ENCODE measurements at places on chromosomes 5 and 9.

- no peak for DNase-seq
- H3K4me3 ChIP-seq, result no peak overlapping the region
- H3K4me1 ChIP-seq, result no peaks in the 10 kb centered on the region
- no peak overlapping the region for H3K27ac ChIP-seq
- H3K27me3 ChIP-seq, result no peaks in the 10 kb centered on the region
Observed at GRCh38 chr5:93395971-93396379, 185.0 kb downstream of the NR2F1-AS1 start.

- no peaks in the 10 kb centered on the region for H3K36me3 ChIP-seq
- no peaks in the 10 kb centered on the region for H3K27me3 ChIP-seq
- no peak overlapping the region for H3K4me3 ChIP-seq
- no peak for DNase-seq
Observed at GRCh38 chr5:74579215-74579614, 61.3 kb downstream of the ENC1 start.

DNA sequence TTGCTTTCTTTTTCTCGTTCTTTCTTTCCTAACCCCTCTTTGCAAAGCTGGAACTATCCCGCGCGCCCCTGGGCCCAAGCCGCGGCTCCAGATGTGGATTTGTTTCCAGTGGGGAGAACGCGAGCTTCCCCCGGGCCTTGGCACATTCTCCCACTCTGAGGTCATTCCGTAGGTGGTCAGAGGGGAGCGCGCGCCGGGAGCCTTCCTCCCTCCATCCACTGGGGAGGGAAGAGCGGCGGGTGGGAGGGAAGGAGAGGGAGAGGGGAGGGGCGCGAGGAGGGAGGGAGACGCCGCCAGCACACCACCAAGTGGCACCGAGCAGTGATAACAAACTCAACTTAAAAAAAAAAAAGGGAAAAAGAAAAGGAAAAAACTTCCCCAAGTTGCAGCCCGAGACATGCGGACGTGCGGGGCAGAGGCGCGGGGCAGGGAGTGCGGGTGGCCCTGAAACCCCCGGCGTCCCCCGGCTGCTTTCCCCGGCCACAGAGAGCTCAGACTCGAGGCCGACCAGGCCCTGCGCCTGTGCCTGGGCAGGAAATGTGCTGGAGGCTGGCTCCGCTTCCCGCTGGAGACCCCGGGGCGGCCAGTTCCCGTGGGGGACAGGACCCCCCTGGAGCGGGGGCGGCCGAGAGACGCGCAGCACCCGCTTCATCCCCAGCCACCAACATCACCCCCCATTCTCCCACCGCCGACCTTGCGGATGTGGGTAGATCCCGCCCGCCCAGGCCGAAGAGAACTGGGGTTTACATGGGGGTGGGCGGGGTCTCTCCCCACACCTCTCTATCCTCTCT is 3.1 kb downstream of the IER5L start:
- peak overlapping the region; percentile 98 for H3K27ac ChIP-seq
- H3K27me3 ChIP-seq, result no peaks in the 10 kb centered on the region

GRCh38 chr9:92048924-92049625 is 66.1 kb downstream of the SPTLC1 start:
- no peaks in the 10 kb centered on the region for H3K27me3 ChIP-seq
- no peak for DNase-seq
- H3K36me3 ChIP-seq, result peaks cover 2% of the 10 kb centered on the region
- H3K27ac ChIP-seq, result no peak overlapping the region
- no peak overlapping the region for H3K4me3 ChIP-seq

DNA sequence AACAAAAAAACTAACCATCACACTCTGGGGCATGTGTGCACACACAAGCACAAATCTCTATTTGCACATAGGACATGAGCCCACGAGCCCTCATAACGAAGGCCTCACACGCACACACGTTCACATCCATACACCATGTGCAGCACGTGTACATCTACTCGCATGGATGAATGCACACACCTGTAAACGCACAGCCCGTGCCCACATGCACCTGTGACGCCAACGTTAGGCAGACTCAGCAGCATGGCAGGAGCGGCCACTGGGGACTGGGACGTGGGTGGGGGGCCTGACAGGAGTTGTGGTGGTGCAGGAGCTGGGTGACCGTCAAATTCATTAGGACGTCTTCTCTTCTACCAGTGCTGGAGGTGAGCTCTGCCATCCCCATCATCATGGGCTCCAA is 3.2 kb downstream of the SLC34A1 start:
- H3K27ac ChIP-seq, result no peak overlapping the region
- H3K4me1 ChIP-seq, result no peaks in the 10 kb centered on the region
- no peaks in the 10 kb centered on the region for H3K27me3 ChIP-seq
- H3K4me3 ChIP-seq, result no peak overlapping the region
- no peak for DNase-seq

DNA sequence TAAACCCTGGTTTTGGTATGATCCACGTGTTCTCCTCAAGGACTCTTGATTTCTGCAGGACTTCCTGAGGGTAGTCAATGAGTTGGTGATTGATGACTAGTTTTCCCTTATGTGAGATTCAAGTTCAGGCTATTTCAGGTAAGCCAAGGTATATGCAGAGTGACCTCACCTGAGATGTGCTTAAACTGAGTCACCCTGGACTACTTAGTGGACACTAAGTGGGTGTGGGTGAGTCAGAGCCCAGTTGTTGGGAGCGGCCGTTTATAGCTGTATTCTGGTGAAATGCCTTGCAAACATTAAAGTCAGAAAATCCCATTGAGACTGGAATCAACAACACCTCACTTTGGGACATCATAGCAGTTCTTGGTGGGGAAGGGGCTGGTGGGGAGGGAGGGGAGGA is 62.9 kb downstream of the SLC28A3 start:
- no peak overlapping the region for H3K4me3 ChIP-seq
- DNase-seq, result no peak
- no peaks in the 10 kb centered on the region for H3K27me3 ChIP-seq
- no peaks in the 10 kb centered on the region for H3K36me3 ChIP-seq

DNA sequence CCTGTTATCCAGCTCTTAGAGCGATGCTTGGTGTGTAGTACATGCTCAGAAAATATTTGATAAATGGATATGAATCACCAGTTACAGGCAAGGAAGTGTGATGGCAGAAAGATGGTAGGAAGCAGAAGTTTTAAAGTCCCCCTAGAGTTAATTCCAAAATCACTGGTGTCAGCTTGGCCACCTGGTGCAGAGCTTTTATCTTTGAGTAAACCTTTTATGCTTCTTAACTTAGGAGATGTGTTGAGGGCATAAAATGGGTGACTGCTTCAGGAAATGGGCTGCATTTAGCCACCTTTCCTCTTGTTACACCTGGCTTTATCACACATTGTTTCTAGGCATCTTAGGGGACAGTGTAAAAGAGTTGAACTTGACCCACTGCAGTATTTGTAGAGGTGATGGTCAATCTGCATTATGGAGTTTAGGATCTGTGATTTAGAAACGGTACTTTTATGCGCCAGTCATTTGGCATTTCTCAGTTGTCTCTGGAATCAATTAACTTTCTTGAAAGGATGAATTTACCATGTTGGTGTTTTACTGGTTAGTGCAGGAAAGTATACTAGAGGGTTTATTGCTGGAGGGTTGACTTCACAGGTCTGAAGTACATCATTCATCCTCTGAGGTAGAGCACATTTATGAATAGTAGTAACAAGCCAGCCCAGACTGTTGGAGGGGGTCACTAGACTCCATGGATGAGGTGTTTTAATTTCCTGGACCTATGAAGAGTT is 7.5 kb upstream of the FAM120AOS start:
- no peak overlapping the region for H3K27ac ChIP-seq
- H3K4me3 ChIP-seq, result no peak overlapping the region
- no peak for DNase-seq
- H3K4me1 ChIP-seq, result peaks cover 15% of the 10 kb centered on the region
- no peaks in the 10 kb centered on the region for H3K36me3 ChIP-seq
- H3K27me3 ChIP-seq, result no peaks in the 10 kb centered on the region

DNA sequence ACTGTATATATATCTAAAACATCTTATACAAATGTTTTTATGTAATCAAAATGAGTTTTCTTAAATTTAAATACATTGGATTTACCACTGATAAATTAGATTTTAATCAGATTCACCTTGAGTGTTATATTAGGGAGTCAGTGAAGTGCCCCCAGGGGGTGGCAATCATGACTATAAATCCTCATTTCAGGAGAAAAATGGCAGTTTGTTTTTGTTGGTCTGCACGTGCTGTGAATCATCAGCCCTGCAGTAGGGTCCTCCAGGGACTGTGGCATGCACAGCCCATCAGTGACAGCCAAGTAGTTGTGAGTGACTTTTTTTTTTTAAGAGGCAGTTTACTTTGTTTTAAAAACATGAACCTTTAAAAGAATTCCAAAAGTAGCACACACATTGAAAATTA is 65.2 kb downstream of the ZSWIM6 start:
- H3K4me1 ChIP-seq, result no peaks in the 10 kb centered on the region
- H3K4me3 ChIP-seq, result no peak overlapping the region
- no peak for DNase-seq
- no peak overlapping the region for H3K27ac ChIP-seq
- no peaks in the 10 kb centered on the region for H3K36me3 ChIP-seq

- no peaks in the 10 kb centered on the region for H3K4me1 ChIP-seq
- no peaks in the 10 kb centered on the region for H3K27me3 ChIP-seq
- no peak overlapping the region for H3K27ac ChIP-seq
- H3K4me3 ChIP-seq, result no peak overlapping the region
Observed at GRCh38 chr9:111076042-111076441, 37.8 kb upstream of the LPAR1 start.

DNA sequence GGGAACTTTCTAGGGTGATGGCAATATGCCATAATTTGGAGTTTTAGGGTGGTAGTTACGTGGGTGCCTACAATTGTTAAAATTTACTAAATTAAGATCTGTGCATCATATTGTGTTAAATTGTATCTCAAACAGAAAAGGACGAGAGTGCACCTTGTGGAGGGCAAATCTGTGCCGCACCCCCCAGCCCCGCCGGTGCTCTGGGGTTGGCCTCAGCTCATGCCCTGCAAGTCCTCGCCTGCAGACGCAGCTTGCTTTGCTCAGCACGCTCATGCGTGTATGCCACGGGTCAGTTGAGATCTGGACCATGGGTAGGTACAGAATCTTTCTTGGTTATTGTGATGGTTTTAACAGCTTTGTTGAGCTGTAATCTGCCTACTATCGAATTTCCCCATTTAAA is 33.7 kb upstream of the FCN1 start:
- H3K36me3 ChIP-seq, result no peaks in the 10 kb centered on the region
- peak; percentile 27 for DNase-seq
- H3K27me3 ChIP-seq, result no peaks in the 10 kb centered on the region
- H3K4me3 ChIP-seq, result no peak overlapping the region

DNA sequence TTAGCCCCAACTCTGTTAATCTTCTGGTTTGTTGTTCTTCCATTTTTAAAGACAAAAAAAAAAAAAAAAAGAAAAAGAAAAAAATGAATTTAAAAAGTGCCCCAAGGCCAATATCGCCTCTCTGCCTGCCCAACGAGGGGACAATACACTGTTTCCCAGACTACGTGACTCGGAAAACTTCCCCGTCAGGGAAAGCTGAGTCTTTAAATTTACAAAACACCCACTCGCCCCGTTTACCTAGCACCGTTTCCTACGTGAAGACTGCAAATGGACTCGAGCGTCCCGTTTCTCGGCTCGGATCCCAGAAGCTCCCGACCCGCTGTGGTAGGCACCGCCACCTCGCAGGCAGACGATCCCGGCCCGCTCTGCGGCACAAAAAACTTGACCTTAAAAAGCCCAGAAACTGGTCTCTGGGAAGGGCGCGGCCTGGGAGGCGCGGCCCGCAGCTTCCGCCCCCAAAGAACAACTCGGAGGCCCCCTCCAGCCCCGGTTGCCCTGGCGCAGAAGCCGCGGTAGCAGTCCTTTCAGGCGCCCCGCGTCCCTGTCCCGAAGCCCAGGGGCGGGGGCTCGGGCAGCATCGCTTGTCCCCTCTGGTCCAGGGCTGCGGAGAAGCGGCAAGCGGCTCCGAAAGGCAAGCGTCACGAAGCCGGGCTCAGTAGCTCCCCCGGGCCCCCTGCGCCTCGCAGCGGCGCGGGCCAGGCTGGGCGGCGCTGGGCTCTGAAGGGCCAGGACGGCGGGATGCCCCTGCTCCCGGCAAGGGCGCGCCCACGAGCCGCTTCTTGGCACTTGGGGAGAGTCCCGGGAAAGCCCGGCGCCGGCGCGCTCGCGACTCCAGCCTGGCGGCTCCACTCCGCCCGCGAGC is at the start of gene GCNT4:
Gene GCNT4 (minus strand): TSS at position 367 of the 862 bp plus-strand sequence. CDS start 22,521 bp downstream, outside the sequence.
- no peaks in the 10 kb centered on the region for H3K36me3 ChIP-seq
- no peaks in the 10 kb centered on the region for H3K4me1 ChIP-seq
- H3K4me3 ChIP-seq, result peak within 1 kb of the TSS; percentile 59
- no peaks in the 10 kb centered on the region for H3K27me3 ChIP-seq
- H3K27ac ChIP-seq, result peak within 1 kb of the TSS; percentile 82

- H3K27ac ChIP-seq, result no peak overlapping the region
- no peak for DNase-seq
Observed at GRCh38 chr9:73219985-73220626, 68.4 kb downstream of the ANXA1 start.

DNA sequence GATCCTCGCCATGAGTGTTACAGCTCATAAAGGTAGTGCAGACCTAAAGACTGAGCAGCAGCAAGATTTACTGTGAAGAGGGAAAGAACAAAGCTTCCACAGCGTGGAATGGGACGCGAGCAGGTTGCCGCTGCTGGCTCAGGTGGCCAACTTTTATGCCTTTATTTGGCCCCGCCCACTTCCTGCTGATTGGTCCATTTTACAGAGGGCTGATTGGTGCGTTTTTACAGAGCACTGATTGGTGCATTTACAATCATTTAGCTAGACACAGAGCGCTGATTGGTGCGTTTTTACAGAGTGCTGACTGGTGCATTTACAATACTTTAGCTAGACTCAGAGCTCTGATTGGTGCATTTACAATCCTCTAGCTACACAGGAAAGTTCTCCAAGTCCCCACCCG is 13.9 kb downstream of the PLK2 start:
- H3K27ac ChIP-seq, result no peak overlapping the region
- no peaks in the 10 kb centered on the region for H3K27me3 ChIP-seq
- DNase-seq, result no peak
- no peaks in the 10 kb centered on the region for H3K36me3 ChIP-seq
- no peaks in the 10 kb centered on the region for H3K4me1 ChIP-seq
- no peak overlapping the region for H3K4me3 ChIP-seq

GRCh38 chr9:116693233-116693731 is 6.2 kb downstream of the TRIM32 start:
- no peak overlapping the region for H3K27ac ChIP-seq
- no peak overlapping the region for H3K4me3 ChIP-seq
- DNase-seq, result no peak
- H3K36me3 ChIP-seq, result peaks cover 2% of the 10 kb centered on the region
- H3K4me1 ChIP-seq, result peaks cover 1% of the 10 kb centered on the region

GRCh38 chr9:131238402-131239021 is 37.8 kb downstream of the FAM78A start:
- H3K27ac ChIP-seq, result peak overlapping the region; percentile 52
- H3K4me1 ChIP-seq, result peaks cover 4% of the 10 kb centered on the region
- no peaks in the 10 kb centered on the region for H3K27me3 ChIP-seq
- H3K36me3 ChIP-seq, result peaks cover 3% of the 10 kb centered on the region
- peak overlapping the region; percentile 45 for H3K4me3 ChIP-seq

- H3K4me1 ChIP-seq, result no peaks in the 10 kb centered on the region
- H3K4me3 ChIP-seq, result no peak overlapping the region
- no peaks in the 10 kb centered on the region for H3K36me3 ChIP-seq
- no peaks in the 10 kb centered on the region for H3K27me3 ChIP-seq
Observed at GRCh38 chr5:40165789-40166728, 513.7 kb upstream of the PTGER4 start.

Measured in breast epithelium (tissue), 4 donors.